ENCODE measurements at places on chromosomes 12 and 14.

DNA sequence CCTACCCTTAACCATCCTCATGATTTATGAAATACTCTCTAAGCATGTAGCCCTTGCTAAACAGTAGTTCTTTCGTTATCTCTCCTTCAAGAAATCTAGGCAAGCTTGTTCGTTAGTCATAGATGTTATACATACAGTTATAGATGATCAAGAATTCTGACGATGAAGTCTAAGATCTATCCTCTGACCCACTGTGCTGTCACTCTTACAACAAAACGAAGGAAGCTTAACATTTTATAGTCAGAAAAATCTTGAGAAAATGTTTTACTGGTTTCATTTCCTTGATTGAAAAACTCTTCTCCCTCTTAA lies 68.9 kb downstream of the SPPL3 start:
- DNase-seq: no peak

DNA sequence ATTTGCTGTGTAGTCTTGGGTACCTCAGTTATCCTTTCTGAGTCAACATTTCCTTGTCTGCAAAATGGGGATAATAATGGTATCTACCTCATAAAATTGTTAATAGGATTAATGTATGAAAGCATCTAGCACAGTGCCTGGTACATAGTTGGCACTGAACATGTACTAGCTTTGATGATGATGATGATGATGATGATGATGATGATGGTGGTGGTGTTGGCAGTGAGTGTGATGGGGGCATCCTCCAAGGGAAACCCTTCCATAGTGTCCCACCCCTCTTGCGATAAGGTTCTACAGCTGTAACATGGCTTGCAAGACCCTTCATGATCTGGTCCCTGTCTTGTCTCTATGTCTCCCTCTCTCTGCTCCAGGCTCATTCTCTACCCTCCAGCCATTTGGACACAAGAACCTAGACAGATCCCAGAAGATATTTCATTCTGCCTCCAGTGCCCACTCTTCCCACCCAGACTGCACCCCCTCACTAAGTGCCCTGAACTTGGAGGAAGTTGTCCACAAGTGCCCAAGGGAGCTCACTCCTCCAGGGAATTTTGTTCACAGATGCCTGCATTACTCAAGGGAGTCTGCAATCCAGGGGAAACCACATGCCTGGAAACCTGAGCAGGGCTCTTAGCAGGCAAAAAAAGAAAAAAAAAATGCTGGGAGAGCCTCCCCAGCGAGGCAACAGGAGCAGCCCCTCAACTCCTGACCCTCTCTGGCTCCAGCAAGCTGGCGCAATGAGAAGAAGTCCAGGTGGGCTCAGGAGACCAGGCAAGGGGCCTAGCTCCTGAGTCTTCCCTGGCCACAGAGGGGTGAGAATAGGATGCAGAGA lies 10.1 kb upstream of the BDKRB1 start:
- no peak for DNase-seq

GRCh38 chr12:59597385-59597781 lies 1.6 kb downstream of the SLC16A7 start:
- no peak for DNase-seq

GRCh38 chr12:59010118-59010517 lies 89.8 kb upstream of the LRIG3 start:
- DNase-seq: no peak

- DNase-seq: no peak
Observed at GRCh38 chr12:75444429-75445136, 36.0 kb upstream of the GLIPR1 start.

DNA sequence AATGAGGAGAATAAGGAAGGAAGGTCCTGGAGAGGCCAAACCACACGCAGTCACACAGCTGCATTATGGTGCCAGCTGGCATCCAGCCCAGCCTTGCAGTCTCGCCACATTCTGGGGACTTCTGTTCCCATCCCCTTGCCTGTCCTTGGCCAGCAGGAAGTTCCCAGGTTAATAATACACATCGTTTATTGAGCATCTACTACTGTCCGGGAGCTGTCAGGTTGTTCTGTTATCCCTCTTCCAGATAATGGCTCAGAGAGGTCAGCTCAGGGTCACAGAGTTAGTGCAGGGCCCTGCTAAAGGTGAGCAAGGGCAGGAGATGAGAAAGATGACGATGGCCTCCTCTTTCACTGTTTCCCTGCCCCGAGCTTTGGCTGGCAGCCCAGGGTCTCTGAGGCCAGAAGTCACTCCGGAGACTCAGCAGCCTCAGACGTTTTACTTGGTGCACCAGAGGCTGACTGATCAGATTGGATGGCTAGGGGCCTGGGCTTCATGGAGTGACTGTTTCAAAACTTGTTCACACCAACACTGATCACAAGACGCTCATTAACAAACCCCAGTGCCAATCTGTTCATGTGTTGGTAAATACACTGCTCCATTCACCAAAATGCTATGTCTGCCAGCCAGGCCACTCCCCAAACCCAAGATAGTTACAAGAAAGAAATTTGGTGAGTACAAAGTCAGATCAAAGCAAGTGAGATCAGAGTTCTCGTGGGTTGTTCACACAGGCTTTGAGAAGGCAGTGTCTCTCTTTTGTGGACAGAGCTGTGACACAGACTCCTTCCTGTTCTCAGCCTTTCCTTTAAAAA lies 79.2 kb downstream of the B4GALNT3 start:
- no peak for DNase-seq

GRCh38 chr12:19946550-19946949 lies 421.8 kb upstream of the PDE3A start:
- no peak for DNase-seq

DNA sequence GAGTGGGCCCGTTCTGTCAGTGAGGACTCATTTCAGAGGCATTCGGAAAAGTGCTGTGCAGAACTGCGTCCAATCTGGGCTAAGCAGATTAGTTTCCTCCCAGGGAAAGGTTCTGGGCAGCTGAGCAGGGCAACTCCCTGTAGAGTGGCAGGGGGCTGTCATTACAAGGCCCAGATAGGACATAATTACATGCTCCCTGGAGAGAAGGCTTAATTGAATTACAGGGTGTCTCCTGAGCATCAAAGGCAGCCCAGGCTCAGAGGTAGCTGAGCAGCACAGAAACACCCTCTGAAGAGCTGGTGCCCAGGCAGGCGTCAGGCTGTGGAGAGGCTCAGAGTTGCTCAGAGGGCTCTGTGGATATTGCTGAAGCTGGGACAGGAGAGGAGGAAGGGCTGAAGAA lies 36.0 kb downstream of the SLC8A3 start:
- no peak for DNase-seq

GRCh38 chr12:40162033-40162432 lies 56.2 kb upstream of the SLC2A13 start:
- DNase-seq: no peak

GRCh38 chr14:105836160-105836559 lies 309.8 kb downstream of the TMEM121 start:
- DNase-seq: no peak

- no peak for DNase-seq
Observed at GRCh38 chr12:47085815-47086252, 6.1 kb upstream of the AMIGO2 start.

GRCh38 chr12:71626098-71626497 lies 37.5 kb downstream of the ZFC3H1 start:
- DNase-seq: no peak

Data from neural crest cell (in vitro differentiated cells).